ENCODE measurements at places on chromosomes 7 and 10.

- DNase-seq, result peak; percentile 51
Measured at GRCh38 chr7:5143935-5144903, 45.8 kb upstream of the WIPI2 start.

- no peak for DNase-seq
Measured at GRCh38 chr7:88628363-88629085, 131.0 kb upstream of the ZNF804B start.

- DNase-seq, result no peak
Measured at GRCh38 chr7:122380992-122381391, 76.4 kb upstream of the FEZF1 start.

- DNase-seq, result no peak
Measured at GRCh38 chr10:13483073-13483472, 45.7 kb downstream of the BEND7 start.

GRCh38 chr10:77913090-77913489 lies 13.5 kb downstream of the DLG5 start:
- no peak for DNase-seq

DNA sequence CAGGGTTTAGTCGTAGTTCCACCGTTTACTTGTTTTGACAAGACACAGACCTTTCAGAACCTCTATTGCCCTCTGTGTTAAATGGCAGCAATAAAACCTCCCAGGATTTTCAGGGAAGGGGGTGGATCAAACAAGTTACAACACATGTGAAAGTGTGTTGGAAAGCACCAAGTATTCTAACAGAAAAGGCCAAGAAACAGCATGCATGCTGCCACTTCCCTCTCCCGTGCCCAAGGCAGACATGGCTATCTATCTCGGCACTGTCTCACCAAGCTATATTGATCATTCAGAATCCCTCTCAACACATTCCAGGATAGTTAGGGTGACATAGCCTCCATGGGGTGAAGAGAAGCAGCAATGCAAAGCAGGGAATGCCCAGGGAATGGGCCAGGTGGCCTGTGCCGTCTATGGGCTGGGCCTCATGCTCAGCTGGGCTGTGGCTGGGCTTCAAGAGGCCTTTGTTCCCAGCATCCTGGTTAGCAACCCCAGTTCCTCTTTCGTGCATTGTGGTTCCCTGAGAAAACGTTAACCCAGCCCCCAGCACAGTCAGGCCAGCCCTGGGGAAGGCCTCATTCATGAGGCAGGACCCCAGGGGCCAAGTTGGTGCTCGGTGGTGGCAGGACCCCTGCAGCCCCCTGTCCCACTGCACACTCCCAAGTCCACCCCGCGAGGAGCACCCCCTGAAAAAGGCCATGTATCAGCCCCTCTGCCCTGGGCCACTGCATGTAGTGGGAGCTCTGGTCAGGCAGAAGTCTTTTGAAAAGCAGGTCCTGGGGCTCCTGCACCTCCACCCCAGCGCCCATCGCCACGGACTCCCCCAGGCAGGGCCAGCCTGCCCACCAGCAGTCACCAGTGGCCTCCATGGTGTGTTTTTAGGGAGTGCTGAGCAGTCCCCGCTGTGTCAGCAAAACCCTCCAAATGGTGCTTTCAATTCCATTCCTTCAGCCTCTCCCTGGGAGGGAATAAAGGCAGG lies 25.5 kb downstream of the VSIR start:
- DNase-seq, result no peak

DNA sequence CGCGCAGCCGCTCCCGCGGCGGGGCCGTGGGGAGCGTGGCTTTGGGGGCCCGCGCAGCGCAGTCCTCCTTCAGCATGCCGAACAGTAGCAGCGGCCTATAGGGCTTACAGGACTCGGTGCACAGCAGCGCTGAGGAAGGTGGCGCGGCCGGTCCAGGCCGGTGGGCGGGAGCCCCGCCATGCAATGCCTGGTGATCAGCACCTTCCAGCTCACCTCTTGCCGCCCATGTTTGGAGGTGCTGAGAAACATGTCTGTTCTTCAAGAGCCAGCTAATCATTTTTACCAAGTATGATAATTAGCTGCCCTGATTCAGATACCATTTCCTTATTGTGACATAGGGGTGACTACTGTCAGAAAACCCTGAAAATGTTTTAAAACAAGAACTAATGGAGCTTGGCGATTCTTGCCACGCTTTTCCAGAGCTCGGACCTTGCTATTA lies 33.5 kb upstream of the SFTPD start:
- DNase-seq, result no peak

- no peak for DNase-seq
Measured at GRCh38 chr7:144827621-144828020, 8.2 kb downstream of the TPK1 start.

- DNase-seq, result no peak
Measured at GRCh38 chr10:92593619-92594588, 974 bp downstream of the KIF11 start.

DNA sequence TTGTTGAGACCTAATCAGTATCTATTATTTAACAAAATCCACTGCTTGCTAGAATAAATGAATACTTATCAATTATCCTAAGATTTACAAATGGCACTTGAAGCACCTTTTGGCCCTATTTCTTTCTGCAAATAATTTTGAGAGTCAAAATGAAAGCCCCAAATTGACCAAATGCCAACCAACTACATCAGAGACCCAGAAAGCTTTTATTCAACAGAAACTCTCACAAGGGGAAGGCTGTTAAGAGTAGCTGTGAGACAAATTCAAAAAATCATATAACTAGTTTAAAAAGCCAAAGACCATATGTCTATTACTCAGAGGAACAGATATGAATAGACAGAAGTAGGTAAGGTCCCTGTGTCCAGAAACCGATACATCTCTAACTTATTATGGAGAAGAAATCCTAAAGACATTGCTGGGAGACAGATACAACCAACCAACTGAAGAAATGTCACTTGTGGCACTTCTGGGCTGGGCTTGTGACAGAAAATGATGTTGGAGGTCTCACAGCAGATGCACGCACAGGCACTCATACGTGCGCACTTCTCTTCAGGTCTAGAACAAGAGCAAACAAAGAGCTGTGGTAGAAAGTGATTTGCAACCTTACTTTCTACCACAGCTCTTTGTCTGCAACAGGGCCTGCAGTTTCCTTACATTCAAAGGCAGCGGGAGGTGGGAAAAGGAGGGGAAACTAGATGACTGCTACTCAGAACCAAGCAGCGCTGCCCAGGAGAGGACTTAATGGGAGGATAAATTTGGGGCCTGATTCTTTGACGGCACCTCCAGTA lies 58.6 kb upstream of the KCNIP2 start:
- DNase-seq, result no peak

GRCh38 chr7:2962865-2963264 lies 80.8 kb downstream of the CARD11 start:
- DNase-seq, result no peak

- no peak for DNase-seq
Measured at GRCh38 chr10:69044546-69044945, 43.4 kb upstream of the SRGN start.

DNA sequence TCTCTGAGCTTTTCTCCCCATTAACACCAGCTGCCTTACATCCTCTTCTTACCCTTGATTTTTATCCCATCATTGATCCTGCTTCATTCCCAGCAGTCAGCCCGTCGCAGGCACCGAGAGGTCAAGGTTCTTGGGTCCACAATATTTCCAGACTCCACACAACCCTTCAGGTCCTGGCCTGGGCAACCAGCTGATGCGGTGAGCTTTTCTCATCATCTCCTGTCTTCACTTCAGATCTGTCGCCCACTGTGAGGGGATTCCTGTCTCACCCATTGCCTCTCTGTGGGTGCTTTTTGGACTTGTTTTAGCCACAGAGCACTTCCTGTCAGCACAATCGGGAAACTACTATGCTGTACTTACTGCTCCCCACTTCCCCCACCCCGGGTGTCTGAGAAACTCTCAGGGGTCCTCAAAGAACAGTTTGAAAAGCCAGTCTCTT lies 8.4 kb upstream of the PVRIG start:
- peak; percentile 16 for DNase-seq

DNA sequence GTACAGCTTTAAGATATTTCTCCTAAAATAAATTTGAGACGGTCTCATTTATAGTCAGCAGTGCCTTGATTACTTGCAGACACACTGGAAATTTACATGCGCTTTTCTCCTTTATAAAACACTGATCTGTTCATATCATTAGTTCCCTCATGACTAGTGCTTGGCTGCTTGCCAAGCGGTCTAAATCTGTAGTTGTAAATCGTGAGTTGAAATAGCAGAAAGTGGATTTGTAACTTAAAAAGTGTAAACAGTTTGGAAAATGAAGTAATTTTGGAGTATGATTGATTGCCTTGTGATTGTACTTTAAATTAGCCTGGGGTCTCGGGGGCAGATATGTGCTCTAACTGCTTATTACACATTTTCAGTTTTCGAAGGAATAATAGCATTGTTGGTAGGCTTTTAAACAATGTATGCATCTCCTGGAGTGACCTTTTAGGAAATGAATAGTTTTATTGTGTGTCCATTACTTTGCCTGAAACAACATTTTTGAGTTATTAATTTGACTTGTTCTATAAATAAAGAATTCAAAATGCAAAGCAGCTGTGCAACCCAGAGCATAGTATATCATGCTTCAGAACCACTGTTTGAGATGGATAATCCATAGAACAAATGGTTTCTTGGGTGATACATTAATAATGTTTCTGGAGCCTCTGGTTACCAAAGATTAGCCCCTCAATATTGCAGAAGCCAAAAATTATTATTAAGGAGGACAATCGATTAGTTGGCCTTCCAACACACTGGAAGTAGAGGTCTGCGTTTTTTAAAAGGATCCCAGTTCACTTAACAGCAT lies 73.3 kb downstream of the ARID5B start:
- DNase-seq, result no peak

DNA sequence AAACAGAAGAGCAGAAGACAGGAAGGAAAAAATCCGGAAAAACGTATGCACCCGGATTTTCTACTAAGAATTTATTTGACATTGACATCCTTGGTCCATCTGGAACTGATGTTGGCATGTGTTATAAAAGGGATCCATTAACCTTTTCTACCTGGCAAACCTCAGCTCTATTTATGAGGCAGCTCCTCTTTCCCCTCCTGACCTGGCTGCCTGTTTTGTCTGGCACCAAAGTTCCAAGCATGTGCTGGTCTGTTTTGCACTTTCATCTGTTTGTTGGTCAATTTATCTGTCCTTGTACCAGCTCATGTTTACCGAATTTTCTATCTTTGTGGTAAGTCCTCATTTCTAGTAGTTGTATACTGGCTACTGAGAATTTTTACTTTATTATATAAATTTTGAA lies 258.0 kb downstream of the TNS3 start:
- no peak for DNase-seq

DNA sequence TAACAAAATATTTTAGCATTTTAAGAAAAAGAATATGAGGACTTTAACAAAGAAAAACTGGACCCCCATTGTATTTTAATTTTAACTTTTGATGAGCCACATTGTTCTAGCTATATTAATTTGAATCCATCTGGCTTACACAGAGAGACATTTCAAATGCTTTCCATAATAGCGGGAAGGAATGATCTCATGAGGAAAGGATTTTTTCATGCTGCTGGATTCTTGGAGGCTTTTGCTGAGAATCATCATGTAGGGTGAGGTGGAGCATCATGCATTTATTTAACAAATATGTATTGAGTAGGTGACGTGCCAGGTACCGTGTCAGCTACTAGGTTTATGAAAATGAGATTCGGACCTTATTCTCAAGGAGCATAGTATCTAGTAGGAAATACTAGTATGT lies 1006.3 kb downstream of the SORCS1 start:
- no peak for DNase-seq

GRCh38 chr7:69620063-69620462 lies 21.8 kb downstream of the AUTS2 start:
- DNase-seq, result no peak

- no peak for DNase-seq
Measured at GRCh38 chr7:46725838-46726237, 804.8 kb upstream of the IGFBP3 start.

GRCh38 chr7:80587538-80587937 lies 50.9 kb upstream of the CD36 start:
- no peak for DNase-seq

- DNase-seq, result no peak
Measured at GRCh38 chr7:135980012-135980551, 2.9 kb upstream of the MTPN start.

- no peak for DNase-seq
Measured at GRCh38 chr7:29494350-29494749, 69.3 kb upstream of the PRR15 start.

DNA sequence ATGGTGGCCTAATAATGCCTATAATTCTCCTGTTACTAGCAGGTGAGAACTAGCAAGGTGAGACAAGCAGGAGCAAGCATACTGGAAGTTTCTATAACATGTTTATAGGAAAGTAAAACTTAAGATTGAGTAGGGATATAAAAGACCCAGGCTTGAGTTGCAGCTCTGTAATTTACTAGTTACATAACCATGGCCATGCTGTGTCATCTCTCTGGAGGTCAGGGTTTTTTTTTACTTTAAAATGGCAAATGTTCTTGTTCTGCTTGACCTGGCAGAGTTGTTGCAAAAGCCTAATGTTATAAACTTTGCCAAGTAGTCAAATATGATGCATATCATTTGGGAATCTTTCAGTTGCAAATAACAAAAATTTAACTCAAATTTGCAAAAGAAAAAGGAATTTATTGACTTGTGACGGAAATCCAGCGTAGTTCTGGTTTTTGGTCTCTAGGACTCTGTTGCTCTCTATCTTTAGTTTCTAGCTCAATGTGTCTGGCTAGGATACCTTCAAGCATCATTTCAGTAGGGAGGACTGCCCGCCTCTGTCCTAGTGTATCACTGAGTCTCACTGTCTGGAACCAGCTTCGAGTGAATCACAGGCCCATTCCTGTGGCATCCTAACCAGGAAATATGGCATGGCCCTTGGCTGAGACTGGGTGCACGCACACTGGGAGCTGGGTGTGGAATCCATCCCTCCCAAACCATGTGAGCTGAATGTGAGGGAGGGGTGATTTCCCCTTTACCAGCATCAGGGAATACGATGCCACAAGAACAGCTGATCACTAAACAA lies 67.9 kb downstream of the ADAM22 start:
- DNase-seq, result no peak

DNA sequence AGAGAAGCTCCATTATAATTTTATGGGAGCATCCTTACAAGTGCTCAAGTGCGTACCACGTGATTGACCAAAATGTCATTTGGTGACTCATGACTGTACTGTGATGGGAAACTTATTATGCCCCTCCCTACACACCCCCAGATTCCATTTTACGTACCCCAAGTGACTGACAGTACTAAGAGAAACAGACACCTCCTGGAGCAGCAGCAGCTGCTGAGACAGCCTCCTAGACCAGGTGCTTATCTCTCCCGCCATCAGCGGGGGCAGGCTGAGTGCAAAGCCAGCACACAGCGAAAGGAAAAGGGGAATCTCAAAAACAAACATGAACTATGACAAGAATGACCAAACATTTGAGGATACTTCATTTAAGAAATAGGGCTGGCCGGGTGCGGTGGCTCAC lies 4.2 kb upstream of the ADAM12 start:
- DNase-seq, result no peak

All from stimulated activated CD4-positive, alpha-beta T cell treated with anti-CD3 and anti-CD28 coated beads, Interleukin-12 subunit alpha, Interleukin-12 subunit beta, amount 100 ng/mL, for 48 hours (primary cell).